Fibroblast of gingiva (primary cell): ENCODE measurements at places on chromosomes 2 and 18.
A peak's percentile ranks its signal among the peaks of the same experiment; 100 is the strongest.

- no peak for DNase-seq
These were observed 33.1 kb upstream of the EN1 start for GRCh38 chr2:118880501-118880900.

DNA sequence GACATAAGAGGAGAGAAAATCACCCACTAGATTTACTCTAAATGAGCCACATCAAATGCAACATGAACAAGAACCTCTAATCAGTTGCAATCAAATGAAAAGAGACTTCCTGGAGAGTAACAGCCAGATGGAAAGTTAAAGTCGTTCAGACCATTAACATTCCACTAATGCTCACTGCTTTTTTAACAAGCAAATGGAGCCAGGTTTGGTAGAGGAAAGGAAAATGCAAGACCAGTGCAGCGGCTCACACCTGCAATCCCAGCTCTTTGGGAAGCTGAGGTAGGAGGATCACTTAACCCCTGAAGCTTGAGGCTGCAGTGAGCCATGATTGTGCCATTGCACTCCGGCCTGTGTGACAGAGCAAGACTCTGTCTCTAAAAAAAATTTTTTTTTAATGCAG lies 48.5 kb downstream of the CACNB4 start:
- no peak for DNase-seq

GRCh38 chr2:78024996-78025395 lies 502.8 kb upstream of the LRRTM4 start:
- no peak for DNase-seq

- no peak for DNase-seq
These were observed 163.0 kb downstream of the IRS1 start for GRCh38 chr2:226636586-226636985.

DNA sequence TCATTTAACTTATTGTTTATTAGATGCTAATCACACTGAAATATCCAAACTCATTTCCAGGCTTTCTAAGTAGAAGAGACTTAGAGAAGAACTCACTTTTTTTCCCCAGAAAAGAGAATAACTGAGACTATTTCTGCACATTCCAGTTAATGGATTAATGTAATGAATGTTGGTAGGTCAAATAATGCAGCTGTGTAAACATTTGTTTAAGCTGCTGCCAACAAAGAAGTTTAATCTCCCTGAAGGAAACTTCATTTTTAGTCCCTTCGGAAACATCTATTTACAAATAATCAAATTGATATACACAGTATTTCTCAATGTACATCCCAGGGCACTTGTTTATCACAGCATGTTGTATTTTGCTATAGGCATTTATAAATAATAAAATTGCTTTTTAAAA lies 126.9 kb downstream of the KCNS3 start:
- no peak for DNase-seq

GRCh38 chr2:134919341-134920210 lies 954 bp downstream of the CCNT2 start:
- no peak for DNase-seq

DNA sequence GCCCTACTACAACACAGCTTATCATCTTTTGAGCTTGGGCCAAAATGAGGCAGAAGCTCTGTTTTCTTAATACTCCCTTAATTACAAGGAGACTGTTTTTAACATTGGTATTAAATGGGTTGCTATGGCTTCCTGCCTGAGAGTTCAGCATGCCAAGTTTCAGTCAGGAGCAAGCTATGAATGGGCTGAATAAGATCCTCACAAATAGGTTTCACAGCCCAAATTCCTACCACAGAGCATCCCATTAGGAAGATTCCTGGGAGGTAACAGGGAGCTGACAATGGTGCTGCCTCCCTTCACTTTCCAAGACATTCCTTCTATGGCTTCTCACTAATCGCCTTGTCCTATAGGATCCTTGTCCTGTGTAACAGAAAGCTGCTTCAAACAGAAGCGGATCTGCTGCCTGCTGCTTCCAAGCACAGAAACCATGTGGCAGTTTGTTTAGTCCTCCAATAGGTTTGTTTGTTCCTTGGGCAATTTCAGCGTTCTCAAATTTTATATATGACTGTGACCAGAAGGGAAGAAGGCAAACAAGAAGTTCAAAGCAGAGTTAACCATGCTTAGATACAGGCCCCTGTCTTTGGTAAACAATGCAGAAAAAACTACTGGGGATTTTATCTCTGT lies 70.9 kb downstream of the NCKAP5 start:
- no peak for DNase-seq

DNA sequence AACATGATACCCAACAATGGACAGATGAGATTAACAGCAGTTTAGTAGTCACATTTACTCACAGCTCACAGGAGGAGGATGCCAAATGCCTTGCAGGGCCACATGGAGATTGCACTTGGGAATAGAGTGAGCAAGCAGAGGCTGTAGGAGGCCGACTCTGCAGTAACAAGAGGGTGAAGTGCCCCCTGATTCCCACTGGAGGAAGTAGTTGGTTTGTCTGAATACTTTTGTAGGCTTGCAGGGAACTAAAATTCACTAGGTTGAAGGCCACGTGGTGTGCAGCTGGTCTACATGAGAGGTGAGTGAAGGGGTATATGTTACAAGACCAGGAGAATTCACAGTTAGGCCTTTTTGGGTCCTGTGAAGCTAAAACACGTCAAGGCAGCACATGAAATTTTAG lies 419.3 kb upstream of the TNP1 start:
- DNase-seq: peak; percentile 54

GRCh38 chr2:81940266-81940955 lies 1635.9 kb upstream of the LRRTM1 start:
- DNase-seq: no peak
